ENCODE measurements at places on chromosomes 2 and 18.

DNA sequence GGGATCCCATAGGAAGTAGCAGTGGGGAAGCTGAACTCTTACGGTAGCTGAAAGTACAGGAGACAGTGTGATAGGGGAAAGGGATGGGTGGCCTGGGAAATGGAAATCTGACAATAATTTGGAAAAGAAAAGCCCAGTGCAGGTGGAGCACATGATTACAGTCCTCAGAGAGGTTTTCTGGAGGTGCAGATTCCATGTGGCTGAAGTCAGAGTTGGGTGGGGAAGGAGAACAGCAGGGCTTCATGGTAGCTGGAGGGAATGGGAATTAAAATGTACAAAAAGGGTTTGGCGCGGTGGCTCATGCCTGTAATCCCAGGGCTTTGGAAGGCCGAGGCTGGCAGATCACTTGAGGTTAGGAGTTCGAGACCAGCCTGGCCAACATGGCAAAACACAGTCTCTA, 12.2 kb downstream of the HRH4 start:
- DNase-seq = no peak

DNA sequence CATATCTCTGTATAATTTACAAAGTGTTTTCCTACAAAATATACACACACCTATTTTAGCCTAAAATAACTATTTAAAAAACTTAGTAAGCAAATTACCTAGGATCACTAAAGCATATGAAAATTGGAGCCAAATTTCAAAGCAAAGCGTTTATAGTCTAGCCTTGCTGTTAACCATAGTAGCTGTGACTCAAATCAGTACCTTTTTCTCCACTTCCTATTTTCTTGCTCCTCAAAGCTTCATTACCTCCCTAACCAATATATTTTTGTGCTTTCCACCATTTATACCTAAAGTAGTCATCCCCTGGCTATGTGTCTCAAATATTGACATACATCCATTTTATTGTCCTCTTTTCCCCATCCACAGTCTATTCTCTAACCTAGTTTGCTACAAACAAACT, 73.1 kb downstream of the ERBB4 start:
- DNase-seq = no peak

DNA sequence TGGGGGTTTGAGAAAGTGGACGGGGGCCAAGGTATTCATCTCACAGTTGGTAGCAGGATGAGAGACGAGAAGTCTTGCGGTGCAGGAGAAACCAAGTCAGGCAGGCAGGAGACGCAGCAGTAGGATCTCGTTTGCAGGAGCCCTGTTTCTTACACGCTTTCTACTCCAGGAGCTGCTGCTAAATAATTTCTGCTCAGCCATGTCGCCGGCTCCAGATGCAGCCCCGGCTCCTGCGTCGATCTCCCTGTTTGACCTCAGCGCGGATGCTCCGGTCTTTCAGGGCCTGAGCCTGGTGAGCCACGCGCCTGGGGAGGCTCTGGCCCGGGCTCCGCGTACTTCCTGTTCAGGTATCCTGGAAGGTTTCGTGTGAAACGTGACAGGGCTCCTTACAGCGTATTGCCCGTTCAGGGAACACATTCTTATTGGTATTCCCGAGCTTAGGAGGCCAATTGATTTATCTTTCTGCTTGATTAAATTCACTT, 494 bp downstream of the ANKZF1 start:
- no peak for DNase-seq

DNA sequence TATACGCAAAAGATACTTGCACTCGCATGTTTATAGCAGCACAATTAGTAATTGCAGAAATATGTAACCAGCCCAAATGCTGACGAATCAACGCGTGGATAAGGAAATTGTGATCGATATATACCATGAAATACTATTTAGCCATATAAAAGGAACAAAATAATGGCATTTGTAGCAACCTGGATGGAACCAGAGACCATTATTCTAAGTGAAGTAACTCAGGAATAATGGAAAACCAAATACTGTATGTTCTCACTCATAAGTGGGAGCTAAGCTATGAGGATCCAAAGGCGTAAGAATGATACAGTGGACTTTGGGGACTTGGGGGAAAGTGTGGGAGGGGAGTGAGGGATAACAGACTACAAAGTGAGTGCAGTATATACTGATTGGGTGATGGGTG, 1008.0 kb upstream of the CRIM1 start:
- no peak for DNase-seq

GRCh38 chr2:72770879-72771461, 54.9 kb downstream of the EXOC6B start:
- peak; percentile 46 for DNase-seq

- DNase-seq = no peak
Observed at GRCh38 chr18:75170022-75170789, 38.7 kb downstream of the PTGR3 start.

- DNase-seq = no peak
Observed at GRCh38 chr18:68340606-68341005, 374.3 kb downstream of the TMX3 start.

GRCh38 chr2:211248841-211249240, 692.4 kb downstream of the CPS1 start:
- no peak for DNase-seq

DNA sequence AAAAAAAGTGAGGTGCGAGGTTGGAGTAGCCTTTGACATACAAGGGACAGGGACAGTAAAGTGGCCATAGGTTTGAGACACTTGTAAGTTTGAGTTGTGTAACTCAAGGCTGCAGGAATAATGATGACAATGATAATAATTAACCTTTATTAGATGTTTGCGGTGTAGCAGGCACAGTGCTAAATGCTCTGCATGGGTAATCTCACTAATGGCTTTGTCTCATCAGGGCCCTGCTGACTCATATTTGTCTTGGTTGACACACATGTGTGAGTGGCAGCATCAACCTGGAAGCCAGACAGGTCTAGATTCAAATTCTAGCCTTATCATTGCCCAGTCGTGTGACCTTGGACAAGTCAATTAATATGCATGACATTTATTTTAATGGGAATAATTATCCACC, 126.2 kb downstream of the FSHR start:
- no peak for DNase-seq

DNA sequence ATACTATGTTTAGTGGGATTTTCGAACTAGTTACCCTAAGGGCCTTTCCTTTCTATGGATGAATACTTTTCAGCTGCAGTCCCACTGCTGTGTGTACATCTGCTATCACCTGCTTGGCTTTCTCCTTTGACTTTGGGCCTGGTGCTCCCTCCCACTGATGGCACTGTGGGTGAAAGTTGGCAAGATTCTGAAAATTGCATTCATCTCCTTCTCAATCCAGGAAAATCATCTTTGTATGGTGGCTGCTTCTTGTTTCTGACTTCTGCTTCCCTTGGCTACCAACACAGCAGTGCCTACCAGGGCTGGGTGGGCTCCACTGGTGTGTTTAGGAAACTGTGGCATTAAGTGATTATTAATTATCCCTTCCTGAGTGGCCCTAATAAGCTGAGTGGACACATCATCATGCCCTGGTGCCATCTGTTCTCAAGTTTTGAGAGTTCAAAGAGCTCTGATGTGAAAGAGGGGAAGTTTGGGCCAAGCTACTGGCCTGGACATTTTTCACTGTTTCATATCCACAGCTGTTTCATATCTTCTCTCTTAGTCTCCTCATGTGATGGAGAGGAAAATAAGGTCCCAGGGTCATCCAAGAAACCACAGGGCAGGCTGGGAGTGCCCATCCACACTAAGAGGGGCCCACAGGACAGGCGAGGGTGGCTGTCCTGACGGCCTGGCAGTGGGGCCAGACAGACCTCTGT, 16.7 kb downstream of the HK2 start:
- DNase-seq = no peak

DNA sequence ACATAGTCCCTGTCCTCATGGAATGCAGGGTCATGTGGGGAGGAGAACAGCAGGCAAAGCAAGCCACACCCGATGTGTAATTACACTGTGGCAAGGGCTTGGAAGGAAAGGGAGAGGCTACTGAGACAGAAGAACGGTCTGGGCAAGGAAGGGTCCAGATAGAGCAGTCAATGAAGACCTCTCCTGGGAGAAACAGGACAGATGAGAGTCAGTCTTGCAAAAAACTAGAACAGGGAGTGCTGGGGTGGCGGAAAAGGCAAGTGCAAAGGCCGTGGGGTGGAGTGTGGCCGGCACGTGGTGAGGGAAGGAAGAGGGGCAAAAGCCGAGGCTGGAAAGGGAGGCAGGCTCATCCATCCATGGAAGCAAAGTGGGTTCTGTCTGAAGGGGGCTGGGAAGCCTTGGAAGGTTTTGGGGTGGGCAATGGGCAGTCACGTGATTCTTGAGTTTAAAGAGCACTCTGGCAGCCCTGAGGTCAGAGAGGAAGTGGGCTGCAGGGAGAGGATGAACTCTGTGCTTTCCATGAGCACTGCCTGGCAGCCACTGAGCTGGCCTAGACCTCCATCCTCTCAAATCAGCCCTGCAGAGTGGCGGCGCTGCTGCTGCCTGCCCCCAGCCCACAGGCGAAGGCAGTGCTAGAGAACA, 182.2 kb downstream of the INHBB start:
- DNase-seq = no peak

GRCh38 chr18:11249391-11249790, 100.0 kb upstream of the PIEZO2 start:
- no peak for DNase-seq

GRCh38 chr18:46468426-46469180, 188.4 kb downstream of the LOXHD1 start:
- DNase-seq = no peak

DNA sequence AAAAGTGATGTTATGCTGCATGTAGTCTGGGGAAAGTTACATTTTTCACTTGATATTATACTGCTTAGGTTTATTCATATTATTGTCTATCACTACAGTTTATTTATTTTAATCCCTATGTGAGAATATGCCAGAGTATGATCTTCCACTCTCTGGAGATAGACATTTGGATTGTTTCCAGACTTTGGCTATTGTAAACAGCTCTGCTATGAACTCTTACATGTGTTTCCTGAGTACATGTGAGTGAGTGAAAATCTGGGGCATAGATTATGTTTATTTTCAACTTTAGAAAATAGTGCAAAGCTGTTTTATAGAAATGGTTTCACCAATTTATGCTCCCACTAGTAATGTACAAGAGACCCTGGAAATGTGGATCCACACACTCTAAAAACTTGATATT, 49.0 kb upstream of the EPAS1 start:
- DNase-seq = no peak

DNA sequence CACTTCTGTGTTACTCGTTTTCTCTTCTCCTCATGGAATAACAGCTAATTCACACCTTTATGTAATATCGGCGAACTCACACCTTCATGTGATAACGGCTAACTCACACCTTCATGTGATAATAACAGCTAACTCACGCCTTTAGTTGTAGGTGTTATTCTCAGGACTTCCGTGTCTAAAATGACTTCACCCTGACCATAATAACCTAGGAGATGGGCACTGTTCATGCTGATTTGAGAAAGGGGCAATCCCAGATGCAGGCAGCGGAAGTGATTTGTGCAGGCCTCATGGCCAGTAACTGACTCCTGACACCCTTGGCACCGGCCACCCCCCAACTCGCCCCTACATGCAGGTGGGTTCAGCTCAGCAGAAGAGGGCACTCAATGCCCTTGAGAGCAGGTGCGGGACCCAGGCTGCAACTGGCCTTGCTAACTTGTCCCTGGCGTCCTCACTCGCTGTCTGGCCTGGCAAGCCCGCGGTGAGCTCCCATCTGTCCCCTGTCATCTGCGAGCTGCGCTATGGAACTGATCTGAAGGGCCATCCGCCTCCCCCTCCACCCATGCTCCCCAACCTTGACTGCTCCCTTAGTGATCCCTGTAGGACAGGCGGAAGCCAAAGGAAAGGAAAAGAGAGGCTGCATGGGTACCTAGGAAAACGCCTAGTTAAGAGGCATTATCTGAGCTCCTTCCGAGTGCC, 42.6 kb upstream of the MTCL1 start:
- DNase-seq = no peak

DNA sequence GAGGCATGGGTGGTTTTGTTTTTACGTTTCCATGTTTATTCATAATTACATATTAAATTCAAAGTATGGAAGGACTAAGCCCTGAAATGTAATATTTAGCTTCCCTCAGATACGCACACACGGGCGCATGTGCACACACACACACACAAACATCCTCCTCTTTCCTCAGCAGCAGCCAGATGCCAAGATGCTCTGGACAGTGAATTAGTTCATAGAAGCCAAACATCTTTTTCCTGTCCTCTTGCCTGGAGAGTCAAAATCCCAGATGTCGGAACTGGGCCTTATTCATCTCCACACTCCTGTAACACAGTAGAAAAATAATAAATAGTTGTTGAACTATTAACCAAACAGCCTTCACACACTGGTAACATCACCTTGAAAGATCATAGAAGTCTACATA, 273.1 kb downstream of the SP3 start:
- DNase-seq = no peak

DNA sequence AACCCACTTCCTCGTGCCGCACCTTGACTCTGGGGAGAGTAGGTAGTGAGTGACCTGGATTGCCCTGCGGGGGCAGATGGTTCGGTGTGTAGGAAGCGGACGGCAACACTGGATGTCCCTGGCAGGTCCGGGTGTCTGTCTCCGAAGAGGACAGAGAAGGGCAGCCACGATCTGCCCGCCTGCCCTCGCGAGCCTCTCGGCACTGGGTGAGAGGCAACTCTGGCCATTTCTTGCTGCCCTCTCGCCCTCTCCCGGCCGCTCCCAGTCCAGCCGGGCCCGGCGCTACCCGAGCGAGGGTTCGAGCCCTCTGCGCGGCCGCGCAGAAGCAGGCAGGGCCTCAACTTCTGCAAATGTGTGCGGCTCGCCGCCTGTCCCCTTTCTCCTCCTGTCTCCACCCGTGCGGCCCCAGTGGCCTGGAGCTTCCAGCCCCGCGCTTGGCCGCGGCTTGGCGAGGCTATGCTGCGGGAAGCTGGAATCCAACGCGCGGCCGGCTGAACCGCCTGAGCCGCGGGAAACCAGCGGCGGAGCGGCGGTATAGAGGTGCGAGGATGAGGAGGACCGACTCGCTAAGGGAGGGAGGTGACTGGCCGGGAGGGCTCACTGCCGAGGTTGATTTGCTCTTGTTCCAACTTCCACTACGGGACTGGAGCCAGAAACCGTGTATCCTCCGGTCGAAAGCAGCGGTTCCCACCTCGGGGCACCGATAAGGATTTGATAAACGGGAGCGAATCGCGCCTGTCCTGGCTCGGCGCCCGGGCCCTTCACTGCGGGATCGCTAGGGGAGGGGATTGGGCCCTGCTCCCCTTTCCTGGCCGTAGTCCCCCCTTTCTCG, 1.5 kb downstream of the EPAS1 start:
- no peak for DNase-seq

DNA sequence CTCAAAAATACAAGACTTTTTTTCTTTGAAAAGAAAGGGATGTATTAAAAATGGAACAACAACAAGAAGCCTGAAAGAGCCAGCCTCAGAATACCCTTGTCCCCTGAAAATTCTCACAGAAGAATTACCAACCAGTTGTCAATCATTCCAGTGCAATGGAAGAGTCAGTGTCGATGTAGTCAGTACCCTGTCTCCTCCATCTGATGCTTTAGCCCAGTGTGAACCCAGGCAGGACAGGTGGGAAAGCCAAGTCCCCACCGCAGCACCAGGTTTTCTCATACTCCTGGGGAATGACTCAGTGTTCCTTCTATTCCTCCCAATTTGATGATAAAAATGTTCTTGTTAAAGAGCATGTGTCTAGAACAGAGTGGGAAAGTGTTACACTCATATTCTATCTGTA, 332.0 kb upstream of the CHAC2 start:
- DNase-seq = no peak
